ENCODE measurements at places on chromosomes 4 and X. TPM values are rescaled to one million over a fixed set of nuclear protein-coding genes. Genes with fewer than 3 reads are reported as not detected.

- DNase-seq: no peak
Measured at GRCh38 chr4:124703154-124703553, 9.4 kb downstream of the ANKRD50 start.

TRMT2B gene
- total RNA-seq: 27.9 TPM

F8 gene
- 0.66 TPM for total RNA-seq

DNA sequence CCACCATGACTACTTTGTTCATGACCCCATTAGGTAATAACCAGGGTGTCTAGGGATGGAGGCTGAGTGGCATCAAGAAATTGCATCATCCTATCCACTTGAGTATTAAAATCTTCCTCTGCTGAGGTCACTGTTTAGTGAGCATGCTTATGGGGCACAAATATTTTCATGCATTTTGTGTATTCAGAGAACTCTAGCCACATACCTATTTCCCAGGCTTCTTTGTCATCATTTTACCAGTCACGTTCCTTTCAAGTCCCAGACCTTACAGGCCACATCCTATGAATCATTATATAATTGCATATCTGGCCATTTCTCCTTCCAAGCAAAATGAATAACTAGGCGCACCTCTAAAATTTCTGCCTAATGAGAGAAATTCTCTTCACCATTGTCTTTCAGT, 1882.9 kb upstream of the AGA start:
- no peak for DNase-seq

DNA sequence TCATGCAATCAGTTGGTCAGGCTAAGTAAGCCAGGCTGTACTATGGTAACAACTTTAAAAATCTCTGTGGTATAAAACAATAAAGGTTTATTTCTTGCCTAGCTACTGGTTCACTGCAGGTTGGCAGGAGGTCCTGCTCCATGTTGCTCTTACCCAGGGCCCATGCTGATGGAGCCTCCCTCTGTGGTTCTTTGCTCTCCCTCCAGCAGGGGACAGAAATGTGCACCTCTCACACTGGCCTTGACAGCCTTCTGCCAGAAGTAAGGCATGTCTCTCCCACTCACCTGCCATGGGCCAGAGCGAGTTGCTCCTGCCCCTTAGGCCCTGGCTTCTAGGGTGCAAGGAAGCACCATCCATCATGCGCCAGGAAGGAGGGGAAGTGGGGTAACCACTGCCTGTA, 31.1 kb downstream of the CLDN22 start:
- no peak for DNase-seq

DNA sequence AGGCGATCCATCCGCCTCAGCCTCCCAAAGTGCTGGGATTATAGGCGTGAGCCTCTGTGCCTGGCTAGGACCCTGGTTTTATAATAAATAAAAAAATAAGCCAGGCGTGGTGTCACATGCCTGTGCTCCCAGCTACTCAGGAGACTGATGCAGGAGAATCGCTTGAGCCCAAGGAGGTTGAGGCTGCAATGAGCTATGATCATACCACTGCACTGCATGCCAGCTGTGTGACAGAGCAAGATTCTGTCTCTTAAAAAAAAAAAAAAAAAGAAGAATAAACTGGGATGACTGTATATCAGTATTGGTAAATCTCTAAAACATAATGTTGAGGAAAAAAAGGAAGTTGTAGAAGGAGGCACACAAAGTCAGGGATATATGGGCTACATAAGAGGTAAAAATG, 45.7 kb upstream of the SLC34A2 start:
- DNase-seq: no peak

GRCh38 chr4:75995727-75996126, 5.0 kb upstream of the SDAD1 start:
- DNase-seq: no peak

FAM241A gene
- 0.74 TPM for total RNA-seq

DNA sequence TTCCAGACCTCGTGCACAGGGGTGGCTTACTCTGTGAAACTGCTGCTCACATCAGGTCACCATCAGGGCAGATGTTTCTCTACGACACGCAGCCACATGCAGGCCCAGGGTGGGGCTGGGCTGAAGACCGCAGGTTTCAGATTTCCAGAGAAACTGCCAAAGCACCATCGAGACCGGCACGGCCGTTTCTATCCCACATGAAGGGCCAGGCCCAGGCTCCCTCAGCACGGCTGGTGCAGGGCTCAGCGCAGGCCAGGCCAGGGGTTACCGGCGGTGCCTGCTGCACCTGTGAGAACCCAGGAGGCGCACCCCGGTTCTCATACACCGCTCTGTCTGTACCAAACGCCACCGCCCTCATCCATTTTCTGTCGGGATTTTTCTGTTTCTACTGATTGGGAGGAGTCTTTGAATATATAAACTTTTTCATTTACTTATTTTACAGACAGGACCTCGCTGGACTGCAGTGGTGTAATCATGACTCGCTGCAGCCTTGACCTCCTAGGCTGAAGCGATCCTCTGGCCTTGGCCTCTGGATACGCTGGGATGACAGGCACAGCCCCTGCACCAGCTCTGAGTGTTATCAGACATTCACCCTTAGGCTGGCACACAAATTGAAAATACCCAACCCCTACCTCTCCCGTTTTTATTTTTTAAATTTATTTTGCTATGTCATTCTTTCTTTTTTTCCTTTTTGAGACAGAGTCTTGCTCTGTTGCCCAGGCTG, 17.1 kb downstream of the CTBP1 start:
- DNase-seq: no peak

TMEM144 gene
- total RNA-seq: not detected

GRCh38 chrX:151896734-151897474, 15.8 kb upstream of the MAGEA4 start:
- no peak for DNase-seq

DNA sequence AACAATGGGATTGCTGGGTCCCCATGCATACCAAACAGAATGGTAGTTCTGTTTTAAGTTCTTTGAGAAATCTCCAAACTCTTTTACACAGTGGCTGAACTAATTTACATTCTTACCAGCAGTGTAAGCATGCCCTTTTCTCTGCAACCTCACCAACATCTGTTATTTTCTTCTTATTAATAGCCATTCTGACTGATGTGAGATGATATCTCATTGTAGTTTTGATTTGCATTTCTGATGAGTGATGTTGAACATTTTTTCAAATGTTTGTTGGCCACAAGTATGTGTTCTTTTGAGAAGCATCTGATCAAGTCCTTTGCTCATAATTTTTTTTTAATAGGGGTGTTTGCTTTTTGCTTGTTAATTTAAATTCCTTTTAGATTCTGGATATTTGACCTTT, 41.2 kb upstream of the ZMAT1 start:
- no peak for DNase-seq

DNA sequence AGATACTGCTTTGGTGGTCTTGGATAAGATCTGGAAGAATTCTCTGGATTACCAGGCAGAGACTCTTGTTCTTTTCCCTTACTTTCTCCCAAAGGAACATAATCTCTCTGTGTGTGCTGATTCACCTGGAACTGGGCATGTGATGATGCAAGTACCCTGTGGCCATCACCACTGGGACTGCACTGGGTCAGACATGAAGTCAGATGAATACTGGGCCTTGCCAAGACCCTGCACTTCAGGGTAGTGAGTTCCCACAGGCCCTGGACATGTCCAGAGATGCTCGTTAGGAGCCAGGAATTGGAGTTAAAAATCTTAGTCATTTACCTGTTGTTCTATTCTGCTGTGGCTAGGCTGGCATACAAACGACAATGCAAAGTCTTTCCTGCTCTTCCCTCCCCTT, 290.1 kb upstream of the BMP3 start:
- DNase-seq: no peak

SPANXA1 gene
- not detected for total RNA-seq

DNA sequence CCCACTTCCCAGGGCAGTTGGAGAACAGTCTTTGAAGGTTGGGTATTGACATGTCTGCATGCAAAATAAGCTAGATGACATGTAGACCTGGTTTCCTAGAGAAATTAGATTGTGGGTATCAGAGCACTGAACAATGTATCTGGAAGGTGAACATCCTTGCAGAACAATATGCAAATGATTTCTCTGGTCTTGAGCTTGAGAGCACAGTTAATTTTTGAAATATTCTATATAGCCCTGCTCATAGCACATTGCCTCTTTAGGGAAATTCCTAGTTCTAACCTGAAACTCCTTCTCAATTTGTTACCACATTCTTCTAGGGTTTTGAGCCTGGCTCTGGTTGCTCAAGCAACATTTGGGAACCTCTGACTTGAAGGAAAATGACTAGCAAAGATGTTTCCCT, 41.6 kb upstream of the LAS1L start:
- no peak for DNase-seq

DNA sequence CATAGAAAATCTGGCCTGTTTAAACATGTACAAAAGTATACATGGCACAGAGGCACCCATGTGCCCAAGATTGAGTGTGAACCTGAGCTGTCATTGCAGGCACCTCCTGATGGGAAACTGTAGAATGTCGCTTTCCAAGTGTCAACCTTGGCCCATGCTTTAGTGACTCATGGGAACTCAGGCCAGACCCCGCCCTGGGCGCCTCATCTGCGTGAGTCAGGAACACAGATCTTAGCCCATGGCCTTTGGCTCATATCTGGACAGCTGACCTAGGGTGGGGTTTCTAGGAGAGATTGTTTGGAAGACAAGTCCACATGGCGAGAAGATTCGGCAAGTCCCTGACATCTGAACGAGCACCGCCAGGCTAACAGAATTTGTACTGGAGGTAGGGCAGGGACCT, 50.0 kb downstream of the CYTL1 start:
- DNase-seq: no peak

- DNase-seq: peak; percentile 48
Measured at GRCh38 chrX:45714866-45715265, 514.2 kb upstream of the DIPK2B start.

SSX4 gene
- total RNA-seq: not detected

HHIP gene
- total RNA-seq: not detected

CXCL1 gene
- not detected for total RNA-seq

PWWP3B gene
- not detected for total RNA-seq

GRCh38 chr4:75340561-75340960, 173.6 kb downstream of the RCHY1 start:
- no peak for DNase-seq

PAGE1 gene
- total RNA-seq: not detected

- DNase-seq: no peak
Measured at GRCh38 chrX:39830414-39830813, 267.3 kb downstream of the BCOR start.

DNA sequence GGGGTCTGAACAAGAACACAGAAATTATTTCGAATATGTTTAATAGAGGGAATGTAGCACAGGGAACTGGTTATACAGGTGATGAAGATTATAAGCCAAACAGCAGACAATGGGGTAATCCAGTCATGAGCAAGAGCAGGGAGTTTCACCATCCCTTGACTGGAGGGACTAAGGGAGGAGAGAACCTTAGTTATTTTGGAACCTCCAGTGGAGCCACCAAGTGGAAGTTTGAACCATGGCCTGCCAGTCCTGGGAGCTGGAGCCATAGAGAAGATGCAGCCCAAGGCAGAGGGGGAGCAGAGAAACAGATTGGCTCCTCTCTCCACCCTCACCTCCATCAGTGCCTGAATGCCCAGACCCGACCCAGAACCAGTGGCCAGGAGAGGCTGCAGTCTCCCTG, 264.6 kb upstream of the RASGEF1B start:
- DNase-seq: no peak

GRCh38 chr4:36610628-36611027, 329.2 kb downstream of the DTHD1 start:
- DNase-seq: no peak

DNA sequence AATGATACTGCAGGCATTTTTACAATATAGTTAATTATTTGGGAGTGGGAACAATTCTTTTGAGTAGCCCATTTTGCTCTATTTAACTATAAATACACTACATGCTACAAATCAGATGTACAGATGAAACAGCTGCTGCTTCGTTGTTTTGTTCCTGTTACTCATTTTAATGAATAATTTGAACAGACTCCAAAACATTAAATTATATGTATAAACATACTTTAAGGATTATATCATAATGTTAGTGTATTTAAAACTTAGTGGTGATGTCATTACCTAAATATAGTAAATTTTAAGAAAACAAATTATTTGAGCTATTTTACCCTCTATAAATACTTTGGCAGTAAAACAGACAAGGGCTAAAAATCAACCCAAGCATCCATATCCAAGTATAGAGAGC, 60.7 kb downstream of the GAB1 start:
- no peak for DNase-seq

DNA sequence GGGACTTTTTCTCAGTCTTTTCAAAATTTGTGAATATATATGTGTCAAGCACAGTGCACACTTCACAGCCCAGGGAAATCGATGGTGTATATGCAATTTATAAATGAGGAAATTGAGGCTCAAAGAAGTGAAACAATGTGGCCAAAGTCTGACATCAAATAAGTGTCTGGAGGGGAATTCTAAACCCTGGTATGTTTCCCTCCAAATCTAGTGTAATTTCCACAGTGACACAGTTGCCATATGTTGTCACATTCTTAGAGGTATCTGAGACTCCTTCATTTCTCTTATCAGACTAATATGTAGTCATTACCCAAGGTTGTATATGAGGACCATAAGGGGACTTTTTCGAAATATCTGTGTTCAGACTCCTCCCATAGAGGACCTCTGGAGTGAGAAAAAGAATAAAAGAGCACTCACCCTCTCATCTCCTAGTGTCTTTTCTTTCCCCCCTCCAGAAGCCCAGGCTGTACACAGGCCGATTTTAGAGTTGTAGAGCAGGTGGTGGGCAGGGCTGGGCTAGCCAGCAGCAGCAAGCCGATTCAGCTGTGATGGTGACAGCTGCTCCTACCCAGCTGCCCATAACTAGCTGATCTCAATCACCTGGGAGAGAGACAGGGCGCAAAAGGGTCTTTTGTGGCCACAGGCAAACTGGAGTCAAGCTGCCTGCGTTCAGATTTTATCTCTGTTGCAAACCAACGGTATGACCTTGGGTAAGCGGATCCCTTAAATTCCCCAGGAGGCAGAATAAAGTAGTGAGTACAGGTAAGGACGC, 55.1 kb downstream of the CLCN5 start:
- DNase-seq: no peak

ZBTB33 gene
- total RNA-seq: 32.7 TPM

MAGEB2 gene
- not detected for total RNA-seq

- no peak for DNase-seq
Measured at GRCh38 chrX:146396409-146396808, 413.2 kb upstream of the CXorf51B start.

ARHGEF6 gene
- 43.3 TPM for total RNA-seq

GRCh38 chr4:17448689-17449088, 63.2 kb downstream of the QDPR start:
- no peak for DNase-seq

DNA sequence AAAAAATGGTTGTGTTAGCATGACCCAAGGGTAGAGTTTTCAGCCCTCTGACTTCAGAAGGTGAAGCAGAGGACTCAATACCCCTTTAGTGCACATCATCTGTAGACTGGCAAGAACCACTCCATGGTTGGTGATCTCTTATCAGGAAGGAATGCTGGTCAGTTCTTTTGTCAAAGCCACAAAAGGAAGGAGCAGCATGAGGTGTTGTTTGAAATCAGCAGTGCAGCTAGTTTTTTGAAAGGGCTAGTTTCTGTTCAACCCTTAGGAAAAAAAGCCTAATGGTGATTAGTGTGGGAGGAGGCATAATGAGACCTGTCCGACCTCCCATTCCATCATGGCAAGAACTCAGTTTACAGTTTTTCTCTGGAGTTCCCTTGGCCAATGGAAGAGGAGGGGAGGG, 362.0 kb upstream of the CT83 start:
- DNase-seq: no peak

CLCN4 gene
- not detected for total RNA-seq

OPN1MW3 gene
- total RNA-seq: not detected

- no peak for DNase-seq
Measured at GRCh38 chr4:124234771-124235170, 477.8 kb downstream of the ANKRD50 start.

GRCh38 chrX:9144701-9145241, 110.8 kb upstream of the FAM9B start:
- no peak for DNase-seq

SRPK3 gene
- not detected for total RNA-seq

Data from CD4-positive, alpha-beta T cell (primary cell).